H1 (cell line): ENCODE measurements at places on chromosomes 2 and 18. TPM values are rescaled to one million over a fixed set of nuclear protein-coding genes. Genes with fewer than 3 reads are reported as not detected.

NAT8 gene
- not detected in 2 replicates for total RNA-seq

MYO1B gene
- 55.5 and 61.2 TPM in 2 replicates for total RNA-seq

DSC3 gene
- 3.3 and 3.7 TPM in 2 replicates for total RNA-seq

SLC25A12 gene
- 9.9 and 10.2 TPM in 2 replicates for total RNA-seq

CHN1 gene
- total RNA-seq: 50.4 and 54.0 TPM in 2 replicates

EHBP1 gene
- total RNA-seq: 59.6 and 64.1 TPM in 2 replicates

FSHR gene
- not detected in 2 replicates for total RNA-seq

AP1S3 gene
- 19.7 and 20.2 TPM in 2 replicates for total RNA-seq

FBXO48 gene
- total RNA-seq: 1.1 TPM in 2 replicates

TTN gene
- total RNA-seq: 6.9 and 9.7 TPM in 2 replicates

METTL4 gene
- total RNA-seq: 10.6 and 11.5 TPM in 2 replicates

SLC23A3 gene
- total RNA-seq: 0.84 and 0.90 TPM in 2 replicates
